ENCODE measurements at places on chromosomes 6 and 20. TPM values are rescaled to one million over a fixed set of nuclear protein-coding genes. Genes with fewer than 3 reads are reported as not detected.

Gene SMLR1
- total RNA-seq: not detected

Gene UBE2C
- 10.5 TPM for total RNA-seq

Gene SYCP2L
- total RNA-seq: not detected

Gene SLC35F1
- total RNA-seq: 0.21 TPM

Gene GPANK1
- 37.8 TPM for total RNA-seq

Gene ESR1
- 0.13 TPM for total RNA-seq

Gene KHDC1
- total RNA-seq: 1.4 TPM

Gene IRAK1BP1
- total RNA-seq: 1.7 TPM

Gene SLC44A4
- total RNA-seq: 0.13 TPM

Gene SIRPD
- not detected for total RNA-seq

Gene GNAS
- total RNA-seq: 390 TPM

DNA sequence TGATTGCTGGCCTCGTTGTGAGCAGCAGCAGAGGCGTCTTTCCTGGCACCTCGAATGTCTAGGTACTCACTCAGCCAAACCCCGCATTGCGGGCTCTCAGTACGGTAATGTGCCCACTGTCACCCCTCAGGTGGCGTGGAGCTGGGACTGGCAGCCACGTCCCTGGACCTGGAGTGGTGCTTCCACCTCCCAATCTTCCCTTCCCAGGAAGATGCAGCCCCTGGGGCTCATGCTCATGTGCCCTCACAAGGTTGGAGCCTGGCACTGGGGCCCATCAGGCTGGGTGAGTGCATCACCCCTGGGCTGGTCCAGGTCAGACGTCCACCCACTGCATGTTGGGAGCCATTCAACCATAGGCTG is 75.7 kb downstream of the TCP11 start:
- DNase-seq: no peak

- no peak for DNase-seq
These were observed at the start of gene IPCEF1 for GRCh38 chr6:154356690-154357089. IPCEF1 (minus strand) TSS chr6:154356803; CDS start chr6:154265947, 90,856 bp downstream.

- DNase-seq: no peak
These were observed 22.3 kb upstream of the RPP40 start for GRCh38 chr6:5025911-5026819.

DNA sequence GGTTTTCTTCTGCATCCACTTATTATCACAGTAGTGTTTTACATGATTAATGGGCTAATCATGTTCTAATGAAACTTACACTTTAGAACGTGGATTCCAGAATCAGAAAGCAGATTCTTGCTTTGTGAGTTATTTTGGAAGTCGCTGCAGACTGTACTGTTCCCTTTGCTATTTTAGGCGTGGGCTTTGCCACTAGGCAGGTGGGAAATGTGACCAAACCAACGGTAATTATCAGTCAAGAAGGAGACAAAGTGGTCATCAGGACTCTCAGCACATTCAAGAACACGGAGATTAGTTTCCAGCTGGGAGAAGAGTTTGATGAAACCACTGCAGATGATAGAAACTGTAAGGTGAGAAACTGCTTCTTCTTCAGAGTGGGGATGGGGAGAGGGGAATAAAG is 598 bp downstream of the FABP7 start:
- DNase-seq: no peak

DNA sequence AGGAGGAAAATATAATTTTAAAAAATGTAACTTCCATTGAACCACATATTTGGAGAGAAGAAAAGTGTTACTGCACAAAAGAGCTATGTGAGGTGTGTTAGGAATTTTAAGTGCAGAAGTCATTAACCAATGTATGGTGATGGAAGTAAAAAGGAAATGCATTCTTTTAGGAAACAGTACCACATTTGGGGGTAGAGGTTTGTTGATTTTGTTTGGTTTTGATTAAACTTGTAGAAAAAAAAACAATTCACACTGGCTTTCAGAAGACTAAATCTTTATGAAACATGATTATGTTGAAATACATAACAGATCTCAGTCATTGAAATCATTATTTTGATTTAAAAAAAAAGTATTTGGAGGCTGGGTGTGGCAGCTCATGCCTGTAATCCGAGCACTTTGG is 1287.0 kb upstream of the GJE1 start:
- no peak for DNase-seq

- DNase-seq: no peak
These were observed 32.5 kb upstream of the TMEM244 start for GRCh38 chr6:129893640-129894039.

DNA sequence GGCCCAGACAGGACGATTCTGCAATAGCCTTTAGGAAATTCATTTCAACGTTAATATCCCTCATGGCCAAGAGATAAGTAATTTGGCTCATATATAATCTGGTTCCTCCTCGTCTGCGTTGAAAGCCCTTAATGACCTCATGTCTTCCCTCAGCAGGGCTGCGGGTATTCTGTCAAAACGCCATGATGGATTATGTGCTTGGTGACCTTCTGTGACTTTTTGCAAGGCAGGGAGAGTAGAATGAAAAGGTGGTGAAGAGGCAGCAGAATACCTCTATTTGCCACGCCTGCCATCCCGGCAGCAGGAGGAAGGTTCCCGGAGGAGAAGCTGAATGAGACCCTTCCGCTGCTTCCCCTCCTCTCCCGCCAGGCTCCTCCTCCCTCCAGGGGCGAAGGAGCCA is 41.1 kb upstream of the SPACA1 start:
- DNase-seq: no peak

DNA sequence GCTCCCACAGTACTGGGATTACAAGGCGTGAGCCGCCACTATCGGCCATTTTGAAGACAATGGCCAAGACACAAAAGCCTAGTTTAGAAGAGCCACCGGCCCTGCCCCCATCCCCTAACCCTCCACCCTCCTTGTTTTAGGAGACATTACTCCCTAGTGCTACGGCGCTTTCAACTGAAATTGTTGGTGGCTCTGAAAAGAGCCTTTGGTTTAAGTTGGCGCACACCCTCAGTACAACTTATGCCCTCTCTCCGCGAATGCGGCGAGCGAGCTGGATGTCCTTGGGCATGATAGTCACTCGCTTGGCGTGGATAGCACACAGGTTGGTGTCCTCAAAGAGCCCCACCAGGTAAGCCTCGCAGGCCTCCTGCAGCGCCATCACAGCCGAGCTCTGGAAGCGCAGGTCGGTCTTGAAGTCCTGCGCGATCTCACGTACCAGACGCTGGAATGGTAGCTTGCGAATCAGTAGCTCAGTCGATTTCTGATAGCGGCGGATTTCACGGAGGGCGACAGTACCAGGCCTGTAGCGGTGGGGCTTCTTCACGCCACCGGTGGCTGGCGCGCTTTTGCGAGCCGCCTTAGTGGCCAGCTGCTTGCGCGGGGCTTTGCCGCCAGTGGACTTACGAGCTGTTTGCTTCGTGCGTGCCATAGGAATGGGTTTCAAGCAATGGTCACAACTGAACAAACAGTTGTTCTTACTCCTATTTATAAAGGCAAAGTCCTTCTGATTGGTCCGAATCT is 114.9 kb upstream of the BTN3A2 start:
- peak; percentile 54 for DNase-seq

- no peak for DNase-seq
These were observed 2.0 kb upstream of the MICA start for GRCh38 chr6:31401403-31401802.

DNA sequence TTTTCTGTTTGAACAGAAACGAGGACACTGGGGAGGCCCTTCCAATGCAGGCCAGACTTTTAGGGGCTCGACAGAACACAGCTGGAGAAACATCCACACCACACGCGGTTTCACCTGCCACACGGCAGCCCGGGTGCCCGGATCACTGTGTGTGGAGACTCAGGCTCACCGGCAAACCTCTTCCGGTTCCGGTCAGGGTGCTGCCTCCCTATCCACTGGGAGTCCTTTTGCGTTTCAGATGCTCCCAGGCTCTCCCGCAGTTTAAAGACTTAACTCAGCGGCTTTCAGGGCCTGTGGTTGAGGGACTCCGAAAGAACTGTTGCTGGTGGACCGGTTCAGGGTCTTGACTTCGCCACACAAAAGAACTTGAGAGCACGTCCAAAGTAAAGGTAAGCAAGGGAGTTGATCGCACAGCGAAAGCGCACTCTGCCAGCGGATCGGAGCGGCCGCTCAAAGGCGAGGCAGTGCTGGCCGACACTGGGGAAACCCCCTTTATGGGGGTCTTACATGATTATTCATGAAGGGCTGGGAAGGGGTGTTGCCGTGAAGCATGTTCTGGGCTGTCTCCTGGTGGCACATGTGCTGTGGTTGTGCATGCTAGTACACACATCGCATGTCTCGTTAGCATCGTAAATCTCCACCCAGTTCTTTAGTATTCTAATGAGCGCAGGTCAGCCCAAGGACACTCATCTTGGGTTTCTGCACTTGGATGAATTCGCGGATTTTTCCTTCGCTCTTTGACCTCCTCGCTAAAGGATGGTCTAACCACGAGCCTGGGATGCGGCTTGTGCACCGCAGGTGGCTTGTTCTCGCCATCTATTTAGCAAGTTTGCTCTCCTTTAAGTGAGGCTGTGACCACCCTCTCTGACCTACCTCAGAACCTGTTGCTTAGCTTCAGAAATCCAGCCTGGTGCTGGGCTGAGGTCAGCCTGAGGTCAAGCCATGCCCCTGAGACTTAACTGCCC is 180.3 kb downstream of the CDH26 start:
- DNase-seq: peak; percentile 12

DNA sequence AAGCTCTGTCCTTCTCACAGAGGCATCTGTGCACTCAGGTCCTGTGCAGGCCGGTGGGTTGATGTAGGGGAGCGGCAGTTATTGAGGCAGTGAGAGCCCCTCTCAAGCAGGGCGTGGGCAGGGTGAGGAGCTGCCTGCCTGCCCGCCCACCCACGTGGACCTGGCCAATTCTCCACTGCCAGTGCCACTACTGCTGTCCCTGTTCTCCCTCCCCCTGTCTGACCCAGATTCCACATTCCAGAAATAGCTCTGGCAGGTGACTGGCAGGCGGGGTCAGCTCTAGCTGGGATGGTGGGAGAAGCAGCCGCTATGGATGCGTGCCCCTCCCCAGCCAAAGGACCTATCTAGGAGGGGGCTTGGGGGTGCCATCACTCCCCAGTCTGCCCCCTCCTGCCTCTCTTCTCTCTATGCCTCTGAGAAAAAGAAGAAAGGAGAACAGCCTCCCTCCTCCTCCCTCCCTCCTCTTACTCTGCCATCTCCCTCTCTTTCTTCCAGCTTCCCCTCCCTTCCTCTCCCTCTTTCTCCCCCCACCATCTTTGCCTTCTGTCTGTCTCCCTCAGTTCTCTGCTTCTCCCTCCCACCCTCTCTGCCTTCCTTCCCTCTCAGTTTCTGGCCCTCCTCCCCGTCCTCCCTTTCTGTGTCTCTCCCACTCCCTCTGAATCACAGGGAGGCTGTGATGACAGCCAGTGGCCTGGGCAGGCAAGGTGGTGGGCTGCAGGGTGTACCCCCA is 86.5 kb upstream of the MYL9 start:
- DNase-seq: no peak

DNA sequence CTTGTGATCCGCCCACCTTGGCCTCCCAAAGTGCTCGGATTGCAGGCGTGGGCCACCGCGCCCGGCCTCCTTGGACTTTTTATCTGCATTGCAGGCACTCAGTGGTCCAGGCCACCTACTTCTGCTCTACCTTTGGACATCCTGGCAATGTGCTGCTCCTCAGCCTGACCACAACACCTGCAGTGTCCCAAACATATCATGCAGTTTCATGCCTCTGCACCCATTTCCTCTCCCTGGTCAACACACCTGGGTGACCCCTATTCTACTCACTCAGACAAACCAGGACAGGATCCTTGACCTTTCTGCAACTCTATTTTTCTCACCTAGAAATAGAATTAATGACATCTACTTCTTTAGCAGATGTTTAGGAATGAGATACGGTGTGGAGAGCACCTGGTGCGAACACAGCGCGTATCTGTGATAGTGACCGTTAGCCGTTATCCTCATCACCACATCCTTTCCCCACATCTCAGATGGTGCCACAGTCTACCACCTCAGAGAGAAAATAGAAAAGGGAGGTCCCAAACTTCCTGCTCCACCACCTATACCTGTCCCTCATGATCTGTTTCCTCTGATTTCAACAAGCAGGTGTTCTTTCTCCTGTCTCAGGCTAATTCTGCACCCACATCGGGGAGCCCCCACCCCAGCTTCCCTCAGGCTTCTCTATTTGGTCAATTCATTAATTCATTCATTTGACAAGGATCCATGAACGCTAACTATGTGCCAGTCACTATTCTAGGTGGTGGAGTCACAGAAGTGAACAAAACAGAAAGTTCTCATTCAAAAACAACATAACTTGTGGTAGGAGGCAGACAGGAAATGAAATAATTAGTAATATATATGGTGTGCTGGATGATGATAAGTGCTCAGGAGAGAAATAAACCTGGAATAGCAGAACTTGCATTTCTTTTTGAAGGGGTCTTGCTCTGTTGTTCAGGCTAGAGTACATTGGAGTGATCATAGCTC is 4.3 kb upstream of the BTN3A2 start:
- no peak for DNase-seq

GRCh38 chr6:19753826-19754225 is 83.3 kb upstream of the ID4 start:
- DNase-seq: no peak

DNA sequence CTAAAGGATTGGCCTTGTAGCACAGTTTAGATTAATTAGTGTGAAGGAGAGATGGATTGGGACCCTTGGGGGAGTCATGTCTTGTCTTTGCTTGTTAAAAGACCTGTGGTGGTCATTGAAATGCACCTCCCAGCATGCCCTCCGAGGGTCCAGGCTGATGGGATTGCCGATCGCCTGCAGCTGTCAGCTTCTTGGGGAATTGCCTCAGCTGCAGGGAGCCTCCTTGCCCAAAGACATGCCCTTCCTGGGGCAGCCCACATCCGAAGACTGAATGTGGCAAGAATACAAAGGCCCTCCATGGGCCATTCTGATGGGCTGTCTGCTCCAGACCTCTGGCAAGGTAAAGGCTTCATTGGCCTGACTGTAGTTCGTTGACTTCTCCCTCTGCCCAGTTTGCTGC is 150.7 kb downstream of the FARS2 start:
- no peak for DNase-seq

DNA sequence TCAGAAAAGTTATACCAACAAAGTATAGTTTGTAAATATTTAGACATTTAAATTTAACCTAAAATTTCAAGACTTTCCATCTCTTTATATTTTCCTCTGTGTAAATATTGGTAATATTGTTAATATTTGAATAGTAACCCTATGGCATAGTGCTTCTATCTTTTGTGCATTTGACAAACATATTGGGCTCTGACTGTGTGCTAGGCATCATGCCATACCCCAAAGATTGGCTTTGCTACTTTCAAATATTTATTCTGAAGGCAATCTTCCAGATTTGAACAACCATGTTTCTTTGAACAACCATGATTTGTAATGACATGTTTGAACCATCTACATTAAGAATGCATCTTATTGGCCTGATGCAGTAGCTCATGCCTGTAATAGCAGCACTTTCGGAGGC is 15.5 kb upstream of the PRDM1 start:
- no peak for DNase-seq

All from activated T-cell treated with anti-CD3 and anti-CD28 coated beads, Interleukin-2, amount 50 U/mL, for 4 hours (primary cell).